AG09319 (cell line): ENCODE measurements at places on chromosomes 6 and 20.

- no peak for DNase-seq
These were observed 102.3 kb upstream of the ZNF217 start for GRCh38 chr20:53695797-53696527.

GRCh38 chr6:52457096-52457495 lies 37.0 kb downstream of the EFHC1 start:
- DNase-seq = no peak

DNA sequence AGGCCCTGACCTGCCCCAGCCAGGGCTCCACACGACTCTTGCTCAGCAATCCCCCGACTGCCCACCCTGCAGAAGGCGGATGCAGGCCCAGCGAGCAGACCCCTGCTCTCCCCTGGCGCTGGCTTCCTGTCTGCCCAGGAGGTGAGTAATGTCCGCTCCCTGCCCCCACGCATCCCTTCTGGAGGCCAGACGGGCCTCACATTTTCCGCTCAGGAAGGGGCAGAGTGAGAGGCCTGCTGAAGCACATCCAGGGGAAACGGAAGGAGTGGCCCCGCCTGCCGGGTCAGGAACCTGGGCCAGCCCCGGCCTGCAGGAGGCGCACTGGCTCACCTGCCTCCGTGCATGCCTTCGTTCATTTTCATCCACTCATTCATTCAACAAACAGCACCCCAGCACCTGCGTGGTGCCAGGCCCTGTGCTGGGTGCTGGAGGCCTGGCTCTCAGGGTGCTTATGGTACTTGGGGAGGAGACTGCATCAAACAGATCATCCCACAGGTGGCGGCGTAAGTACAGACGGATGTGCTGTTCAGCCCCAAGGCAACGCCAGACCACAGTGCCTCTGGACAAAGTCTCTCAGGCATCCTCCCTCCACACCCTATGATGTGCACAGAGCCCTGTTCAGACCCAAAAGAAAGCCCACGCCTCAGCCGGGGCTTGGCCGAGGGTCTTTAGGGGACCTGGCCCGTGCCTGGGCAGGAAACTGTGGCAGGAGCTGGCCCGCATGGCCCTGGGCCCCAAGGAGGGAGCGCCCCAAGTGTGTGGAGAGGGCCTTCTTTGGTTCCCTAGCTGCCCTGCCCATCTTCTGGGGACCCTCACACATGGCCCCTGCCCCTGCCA lies 112.1 kb downstream of the ASXL1 start:
- no peak for DNase-seq

- DNase-seq = no peak
These were observed 62.9 kb downstream of the EFHC1 start for GRCh38 chr6:52482903-52483670.

- no peak for DNase-seq
These were observed 54.2 kb downstream of the HFE start for GRCh38 chr6:26141378-26141904.

- no peak for DNase-seq
These were observed 285.4 kb upstream of the FLRT3 start for GRCh38 chr20:14622796-14623195.

GRCh38 chr20:59923514-59923913 lies 9.9 kb downstream of the SYCP2 start:
- no peak for DNase-seq

DNA sequence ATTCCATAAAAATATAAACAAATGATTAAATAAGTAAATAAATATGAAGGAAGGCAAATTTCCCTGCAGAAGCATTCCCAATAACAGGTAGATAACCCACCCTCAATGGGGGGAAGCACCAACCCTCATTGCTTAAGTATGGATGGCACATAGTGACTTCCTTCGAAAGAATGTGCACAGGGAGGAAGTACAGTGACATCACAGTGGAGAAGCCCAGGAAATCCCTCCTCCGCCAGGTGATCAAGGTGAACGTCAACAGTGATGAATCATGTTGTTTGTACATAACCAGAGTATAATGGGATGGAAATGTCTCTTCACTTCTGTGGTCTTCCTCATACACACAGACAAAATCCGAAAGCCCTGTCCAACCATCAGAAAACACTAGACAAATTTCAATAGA lies 267.9 kb downstream of the THBS2 start:
- no peak for DNase-seq

DNA sequence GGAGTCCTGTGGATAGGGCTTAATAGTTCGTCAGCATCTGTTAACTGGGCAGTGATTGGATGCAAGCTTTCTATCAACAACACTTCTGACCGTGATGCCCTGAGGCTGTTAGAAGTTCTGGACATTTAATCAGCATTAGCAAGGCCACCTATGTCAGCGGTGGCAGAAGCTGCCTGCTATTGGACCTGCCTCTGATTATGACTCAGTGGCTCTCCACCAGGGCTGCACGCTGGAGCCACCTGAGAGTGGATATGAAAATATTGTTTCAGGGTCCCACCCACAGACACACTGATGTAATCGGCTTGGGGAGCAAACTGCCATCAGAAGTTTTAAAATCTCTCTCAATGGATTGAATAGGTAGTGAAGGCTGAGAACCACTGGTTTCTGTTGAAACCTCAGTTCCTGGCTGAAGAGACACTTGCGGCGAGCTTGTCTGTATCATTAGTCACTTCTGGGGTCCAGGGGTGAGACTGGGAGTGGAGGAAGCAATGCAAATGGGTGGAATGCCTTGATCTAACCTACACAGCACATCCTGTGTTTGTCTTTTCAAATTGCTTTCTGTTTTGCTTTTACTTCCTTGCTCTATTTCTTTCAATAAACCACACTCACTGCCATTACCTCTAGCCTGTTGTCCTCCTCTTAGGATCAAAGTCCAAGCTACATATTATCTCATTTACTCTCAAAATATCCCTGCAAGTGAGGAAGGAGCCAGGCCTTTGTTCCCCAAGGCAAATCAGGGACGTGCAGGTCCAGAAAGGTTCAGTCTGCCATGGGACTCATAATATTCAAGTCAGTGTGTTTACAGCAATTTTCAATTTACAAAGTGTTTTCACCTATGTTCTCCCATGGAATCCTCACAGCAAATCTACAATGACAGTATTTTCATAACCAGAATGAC lies 4.2 kb downstream of the CLIC5 start:
- no peak for DNase-seq

- no peak for DNase-seq
These were observed 61.6 kb upstream of the MRPS10 start for GRCh38 chr6:42279144-42279781.

DNA sequence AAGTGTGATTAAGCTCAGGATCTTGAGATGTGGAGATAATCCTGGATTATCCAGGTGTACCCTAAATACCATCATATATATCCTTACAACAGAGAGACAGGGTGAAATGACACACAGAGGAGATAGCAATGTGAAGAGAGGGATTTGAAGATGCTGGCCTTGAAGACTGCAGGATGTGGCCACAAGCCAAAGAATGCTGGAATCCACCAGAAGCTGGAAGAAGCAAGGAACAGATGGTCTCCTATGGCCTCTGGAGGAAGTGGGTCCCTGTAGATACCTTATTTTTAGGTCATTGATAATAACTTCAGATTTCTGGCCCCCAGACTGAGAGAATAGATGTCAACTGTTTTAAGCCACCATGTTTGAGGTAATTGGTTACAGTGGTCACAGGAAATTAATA lies 95.0 kb downstream of the PAK5 start:
- DNase-seq = no peak

- DNase-seq = no peak
These were observed 1.6 kb downstream of the TNFRSF6B start for GRCh38 chr20:63697868-63698545.

GRCh38 chr6:50709366-50709734 lies 4.0 kb upstream of the TFAP2D start:
- no peak for DNase-seq

GRCh38 chr20:53352727-53353440 lies 240.8 kb downstream of the ZNF217 start:
- DNase-seq = no peak

GRCh38 chr20:43987531-43987930 lies 72.9 kb downstream of the TOX2 start:
- DNase-seq = no peak

DNA sequence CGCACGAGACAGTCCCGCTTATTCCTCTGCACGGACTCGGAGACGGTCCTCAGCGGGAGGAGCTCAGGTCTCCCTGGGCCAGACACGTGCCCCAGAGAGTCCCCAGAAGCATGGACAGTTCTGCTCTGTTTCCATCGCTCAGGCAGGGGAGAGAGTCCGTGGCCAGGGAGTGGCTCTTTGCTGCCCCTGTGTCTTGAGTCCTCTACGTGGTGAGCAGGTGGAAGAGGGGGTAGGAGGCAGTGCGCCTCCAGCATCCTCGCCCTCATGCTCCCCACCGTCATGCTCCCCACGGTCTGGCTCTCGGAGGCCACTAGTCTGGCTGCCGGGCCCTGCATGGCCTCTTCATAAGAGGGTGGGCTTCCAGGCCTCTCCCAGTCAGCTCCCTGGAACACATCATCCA lies 8.9 kb downstream of the TAGAP start:
- no peak for DNase-seq

GRCh38 chr20:22584522-22584921 lies at the start of gene FOXA2:
Gene FOXA2, minus strand, starts transcription at chr20:22584572. Its CDS starts 294 bp downstream, at chr20:22584278.
- DNase-seq = no peak

DNA sequence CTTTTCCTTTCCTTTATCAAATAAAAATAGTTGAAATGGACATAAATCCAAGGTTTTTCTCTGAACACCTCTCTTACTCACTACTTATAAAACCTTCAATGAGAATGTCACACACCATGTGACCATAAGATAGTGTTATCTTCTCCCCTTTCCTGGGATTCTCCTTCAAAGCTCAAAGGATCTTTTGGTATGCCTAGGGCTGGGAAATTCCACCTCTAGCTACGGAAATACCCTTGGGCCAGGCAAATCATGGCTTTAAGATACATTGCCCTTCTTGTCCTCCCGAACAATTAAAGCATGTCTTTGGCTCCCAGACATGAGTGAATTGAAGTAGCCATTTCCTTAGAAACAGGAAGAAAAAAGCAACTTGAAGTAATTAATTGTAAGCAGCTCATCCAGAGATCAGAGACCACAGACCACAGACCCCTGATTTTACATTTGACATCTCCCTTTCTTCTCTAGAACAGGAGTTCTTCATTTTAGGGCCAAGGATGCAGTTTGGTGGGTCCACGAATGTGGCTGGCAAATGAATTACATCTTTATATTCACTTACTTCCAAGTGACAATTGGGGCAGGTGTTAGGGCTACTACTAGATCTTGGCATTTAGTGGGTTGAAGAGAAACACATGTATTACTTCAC lies 4.1 kb downstream of the PLCB4 start:
- DNase-seq = no peak

DNA sequence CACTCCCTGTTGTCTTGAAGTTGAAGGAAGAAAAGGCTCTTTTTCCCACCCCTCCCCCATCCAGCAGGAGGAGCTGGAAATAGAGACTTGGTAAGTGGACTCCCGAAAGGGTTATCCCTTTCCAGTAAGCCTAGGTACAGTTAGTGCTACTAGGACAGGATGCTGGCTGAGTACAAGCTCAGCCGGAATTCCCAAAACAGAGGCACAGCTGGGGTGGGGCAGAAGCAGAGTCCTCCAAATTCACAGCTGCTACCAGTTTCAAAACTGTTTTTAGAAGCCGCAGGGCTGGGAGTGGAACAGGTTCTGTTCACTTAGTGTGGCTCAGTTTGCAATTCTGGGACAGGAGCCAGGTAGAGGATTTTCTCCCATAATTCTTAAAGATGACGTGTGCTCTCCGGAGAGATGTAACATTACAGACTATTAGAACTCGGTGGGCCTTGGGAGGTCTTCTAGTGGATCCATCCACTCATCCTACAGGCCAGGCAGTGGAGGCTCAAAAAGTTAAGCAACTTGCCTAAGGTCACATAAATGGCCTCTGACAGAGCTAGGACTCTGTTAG lies 19.0 kb upstream of the UTRN start:
- peak; percentile 56 for DNase-seq

DNA sequence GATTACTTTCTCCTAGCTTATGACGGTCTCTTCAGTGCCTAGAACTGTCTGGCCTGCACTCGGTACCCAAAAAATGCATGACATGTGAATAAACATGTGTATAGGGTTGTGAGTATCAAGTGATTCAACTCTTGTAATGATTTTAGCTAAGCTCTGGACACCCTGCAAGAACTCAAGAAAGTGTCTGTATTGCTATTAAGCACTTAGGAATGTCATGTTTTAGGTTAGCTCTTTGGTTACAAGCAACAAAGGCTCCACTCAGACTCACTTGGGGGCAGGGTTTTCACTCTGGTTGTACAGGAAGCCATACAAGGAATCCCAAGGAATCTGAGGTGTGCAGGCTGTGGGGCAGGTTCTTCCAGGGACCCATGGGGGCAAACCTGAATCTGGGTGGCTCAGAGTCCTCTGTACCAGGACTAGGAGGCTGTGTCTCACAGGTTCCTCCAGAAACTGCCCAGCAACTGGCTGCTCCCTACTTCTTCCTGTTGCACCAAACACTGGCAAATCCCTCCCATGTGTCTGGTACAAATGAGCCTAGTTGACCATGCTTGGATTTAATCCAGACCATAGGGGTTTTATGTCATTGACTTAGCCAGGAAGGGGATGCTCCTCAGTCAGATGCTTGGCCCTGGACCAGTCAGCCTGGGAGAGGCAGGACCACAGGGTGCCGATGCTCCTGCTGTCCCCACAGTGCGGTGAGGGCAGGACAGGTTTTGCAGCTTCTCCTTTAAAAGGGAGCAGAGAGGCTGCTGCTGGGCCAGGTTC lies 77.9 kb upstream of the CDH4 start:
- no peak for DNase-seq

GRCh38 chr6:31158863-31159855 lies 770 bp downstream of the TCF19 start:
- DNase-seq = no peak

- DNase-seq = no peak
These were observed 1633.9 kb downstream of the GRIK2 start for GRCh38 chr6:103027271-103027931.

DNA sequence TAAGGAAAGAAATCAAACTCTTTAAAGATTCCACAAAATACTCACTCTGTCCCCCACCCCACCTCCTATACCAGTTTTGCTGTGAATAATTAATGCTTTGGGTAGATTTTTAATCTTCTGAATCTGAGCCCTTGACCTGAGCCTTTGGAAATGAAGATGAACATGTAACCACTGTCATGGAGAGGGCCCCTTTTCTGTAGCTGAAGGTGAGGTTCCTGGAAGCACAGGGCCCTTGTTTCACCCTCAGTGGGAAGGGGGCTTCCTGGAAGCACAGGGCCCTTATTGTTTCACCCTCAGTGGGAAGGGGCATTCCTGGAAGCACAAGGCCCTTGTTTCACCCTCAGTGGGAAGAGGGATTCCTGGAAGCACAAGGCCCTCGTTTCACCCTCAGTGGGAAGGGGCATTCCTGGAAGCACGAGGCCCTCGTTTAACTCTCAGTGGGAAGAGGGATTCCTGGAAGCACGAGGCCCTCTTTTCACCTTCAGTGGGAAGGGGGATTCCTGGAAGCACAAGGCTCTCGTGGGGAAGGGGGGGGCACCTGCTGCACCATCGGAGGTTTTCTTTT lies 75.7 kb downstream of the DACT2 start:
- DNase-seq = no peak
